ENCODE measurements at places on chromosomes 1 and 21.

DNA sequence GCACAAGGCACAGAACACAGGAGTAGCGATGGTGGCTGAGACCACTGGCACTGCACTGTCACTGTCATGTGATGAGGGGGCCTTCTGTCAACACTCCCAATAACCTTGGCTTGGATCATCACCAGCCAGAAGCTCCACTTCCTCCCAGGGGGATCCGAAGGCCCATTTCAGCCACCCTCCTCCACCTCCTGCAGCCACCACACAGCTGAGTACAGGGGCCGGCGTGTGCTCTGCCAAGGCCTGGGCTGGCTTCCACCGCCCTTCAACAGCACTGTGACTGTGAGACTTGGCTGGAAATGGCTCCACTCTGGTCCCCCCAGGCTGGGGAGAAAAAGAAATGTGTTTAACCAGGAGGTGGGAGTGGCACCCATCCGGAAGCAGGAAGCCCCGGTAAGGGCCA is 9.9 kb upstream of the NADK start:
- DNase-seq: no peak

DNA sequence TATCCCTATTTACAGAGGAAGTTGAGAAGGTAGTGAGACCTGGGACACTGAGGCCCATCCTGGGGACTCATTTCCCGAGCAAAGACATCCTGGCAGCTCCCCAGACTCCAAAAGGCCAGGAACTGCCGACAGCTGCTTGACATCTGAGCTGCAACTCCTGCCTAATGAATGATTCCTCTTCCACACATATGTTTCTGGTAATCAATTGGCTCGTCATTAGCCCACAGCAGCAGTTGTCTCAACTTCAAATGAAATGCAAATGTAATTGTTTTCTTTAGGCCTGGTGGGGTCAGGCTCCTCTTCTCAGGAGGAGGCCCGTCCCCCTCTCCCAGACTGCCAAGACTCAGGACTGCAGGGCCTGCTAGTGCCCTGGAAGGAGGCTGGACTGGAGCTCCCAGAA is 61.8 kb upstream of the DISP3 start:
- DNase-seq: no peak

DNA sequence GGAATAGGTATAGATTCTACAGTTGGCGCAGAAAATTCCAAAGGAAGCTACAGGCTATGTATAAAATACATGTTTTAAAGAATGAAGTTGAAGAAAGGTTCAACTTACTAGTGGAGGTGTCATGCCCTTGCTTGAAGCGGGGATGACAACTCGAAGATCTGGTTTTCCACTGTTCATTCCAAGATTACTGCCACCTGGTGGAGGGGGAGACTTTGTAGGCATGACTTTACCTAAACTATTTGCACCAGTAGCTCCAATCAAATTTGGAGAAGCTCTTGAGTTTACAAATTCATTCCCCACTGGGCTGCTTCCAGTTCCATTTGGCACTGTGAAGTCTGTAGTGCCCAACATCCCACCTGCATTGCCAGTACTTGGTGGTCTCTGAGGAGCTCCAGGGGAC is 81.7 kb downstream of the AXDND1 start:
- no peak for DNase-seq

DNA sequence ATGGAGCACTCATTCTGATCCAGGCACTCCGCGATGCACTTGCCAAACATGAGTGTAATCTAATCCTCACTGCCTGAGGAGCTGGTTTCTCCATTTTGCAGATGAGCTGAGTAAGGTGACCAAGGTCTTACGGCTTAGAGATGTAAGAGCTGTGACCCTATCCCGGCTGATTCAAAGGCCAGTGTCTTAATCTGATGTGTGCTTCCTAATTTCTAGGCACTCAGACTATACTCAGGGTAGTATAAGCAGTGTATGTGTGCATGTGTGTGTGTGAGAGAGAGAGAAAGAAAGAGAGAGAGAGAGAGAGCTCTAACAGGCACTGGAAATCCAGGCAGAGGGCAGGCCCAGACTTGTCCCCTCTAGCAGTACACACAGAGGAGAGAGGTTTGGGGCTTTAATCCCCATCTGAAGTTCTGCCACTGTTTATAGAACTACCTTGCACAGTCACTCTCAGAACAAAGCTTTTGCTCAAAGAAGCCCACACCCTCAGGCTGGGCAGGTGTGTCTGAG is 188.2 kb downstream of the ZBTB18 start:
- DNase-seq: no peak

DNA sequence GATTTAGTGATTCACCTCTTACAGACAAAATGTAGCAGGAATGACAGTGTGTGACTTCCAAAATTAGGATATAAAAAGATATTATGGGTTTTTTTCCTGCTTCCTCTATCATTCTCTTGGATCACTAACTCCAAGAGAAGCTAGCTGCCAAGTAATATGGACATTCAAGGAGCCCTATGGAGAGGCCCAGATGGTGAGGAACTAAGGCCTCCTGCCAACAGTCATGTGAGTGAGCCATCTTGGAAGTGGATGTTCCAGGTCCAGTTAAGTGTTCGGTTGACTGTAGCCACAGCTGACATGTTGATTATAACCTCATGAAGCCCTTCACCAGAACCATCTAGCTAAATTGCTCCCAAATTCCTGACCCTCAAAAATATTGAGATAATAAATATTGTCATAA is 38.8 kb downstream of the CD160 start:
- DNase-seq: no peak

- DNase-seq: no peak
Observed at GRCh38 chr21:26512664-26513063, 60.4 kb downstream of the CYYR1 start.
